ENCODE measurements at places on chromosomes 12 and 14.

DNA sequence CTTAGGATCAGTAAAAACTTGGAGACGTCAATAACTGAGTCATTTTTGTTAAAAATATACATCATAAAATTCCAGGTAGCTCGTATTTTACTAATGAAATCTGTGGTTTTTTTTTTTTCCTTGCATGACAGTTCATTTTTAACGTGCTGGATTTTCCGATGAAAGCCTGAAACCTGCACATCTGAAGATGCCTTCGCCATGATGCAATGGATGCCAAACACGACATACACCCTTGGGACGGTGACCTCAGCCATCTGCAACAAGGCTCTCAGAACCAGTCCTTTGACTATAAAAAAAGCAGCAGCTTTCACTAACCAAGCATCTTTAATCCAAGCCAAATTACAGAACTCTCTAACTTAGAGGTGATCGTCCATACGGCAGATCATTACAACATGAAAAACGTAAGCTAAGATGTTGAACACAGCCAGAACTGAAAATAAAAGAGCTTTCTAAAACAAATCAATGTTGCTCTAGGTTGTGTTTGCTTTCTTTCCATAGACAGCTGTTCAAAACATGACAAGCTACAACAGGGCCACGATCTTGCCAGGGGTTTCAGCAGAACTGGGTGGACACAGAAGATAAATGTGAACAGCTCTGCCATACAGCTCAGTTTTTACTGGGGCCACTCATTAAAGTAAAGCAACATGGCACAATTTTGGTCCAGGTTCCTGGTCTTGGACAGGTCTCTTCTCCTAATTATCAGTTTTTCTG is 7.8 kb downstream of the NIN start:
- peak; percentile 39 for DNase-seq

DNA sequence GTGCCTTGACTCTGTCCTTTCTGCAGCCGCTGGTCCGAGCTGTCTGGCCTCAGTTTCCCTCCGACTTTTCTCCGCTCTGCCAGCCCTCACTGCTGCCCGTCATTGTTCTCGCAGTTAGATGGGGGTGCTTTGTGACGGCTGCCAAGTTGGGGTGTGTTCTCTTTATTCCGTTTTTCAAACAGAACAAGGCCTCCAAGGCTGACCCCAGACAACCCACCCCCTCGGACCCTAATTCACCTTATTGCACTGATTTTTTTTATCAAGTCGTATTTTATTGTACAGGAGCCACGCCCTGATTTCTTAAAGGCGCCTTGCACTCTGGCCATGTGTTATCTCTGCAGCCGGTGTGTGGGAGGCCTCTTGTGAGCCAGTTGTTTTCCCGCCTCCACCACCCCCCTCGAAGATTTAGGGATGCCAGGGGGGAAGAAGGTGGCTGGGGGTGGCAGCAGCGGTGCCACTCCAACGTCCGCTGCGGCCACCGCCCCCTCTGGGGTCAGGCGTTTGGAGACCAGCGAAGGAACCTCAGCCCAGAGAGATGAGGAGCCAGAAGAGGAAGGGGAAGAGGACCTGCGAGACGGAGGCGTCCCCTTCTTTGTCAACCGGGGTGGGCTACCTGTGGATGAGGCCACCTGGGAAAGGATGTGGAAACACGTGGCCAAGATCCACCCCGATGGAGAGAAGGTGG is 1.3 kb downstream of the VASH1 start:
- DNase-seq: no peak

- no peak for DNase-seq
Observed at GRCh38 chr12:75437564-75437963, 43.0 kb upstream of the GLIPR1 start.

- peak; percentile 97 for DNase-seq
Observed at GRCh38 chr14:93206793-93207467, at the start of the genes GON7 and UBR7. Gene GON7, minus strand, starts transcription at chr14:93207065. Its CDS starts 28 bp downstream, at chr14:93207037. Gene UBR7, plus strand, starts transcription at chr14:93207256. Its CDS starts 36 bp downstream, at chr14:93207292.

DNA sequence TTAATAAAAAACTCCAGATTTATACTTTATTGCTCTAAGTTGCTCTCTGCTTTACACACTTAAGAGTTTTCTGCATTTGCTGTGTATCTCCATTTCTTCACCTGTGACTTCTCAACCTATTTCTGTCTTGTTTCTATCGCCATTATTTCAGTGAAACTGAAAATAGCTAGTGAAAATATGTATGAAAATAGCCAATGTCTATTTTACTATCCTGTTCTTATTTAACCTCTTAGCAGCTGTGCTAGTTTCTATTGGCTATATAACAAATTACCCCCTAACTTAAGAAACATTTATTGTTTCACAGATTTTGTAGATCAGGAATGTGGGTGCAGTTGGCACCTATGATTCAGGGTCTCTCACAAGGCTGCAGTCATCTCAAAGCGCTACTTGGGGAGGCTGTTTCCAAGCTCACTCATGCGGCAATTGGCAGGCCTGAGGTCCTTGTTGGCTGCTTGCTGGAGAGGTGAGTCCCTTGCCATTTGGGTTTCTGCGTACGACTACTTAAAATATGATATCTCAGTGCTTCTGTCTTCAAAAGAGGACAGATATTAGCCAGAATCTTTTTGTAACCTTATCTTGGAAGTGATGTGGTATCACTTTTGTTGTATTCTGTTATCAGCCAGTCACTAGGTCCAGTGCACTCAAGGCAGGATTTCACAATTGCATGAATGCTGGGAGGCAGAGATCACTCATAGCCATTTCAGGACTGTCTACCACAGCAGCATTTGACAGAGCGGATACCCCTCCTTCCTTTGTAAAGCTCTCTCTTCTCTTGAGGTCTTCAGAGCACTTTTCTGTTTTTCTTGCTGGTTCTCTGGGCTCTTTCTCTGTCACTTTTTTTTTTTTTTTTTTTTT is 7.2 kb downstream of the ERC1 start:
- DNase-seq: peak; percentile 13

Data from retina (tissue), 1 donor.